ENCODE measurements at places on chromosomes 6 and 20.

GRCh38 chr6:125818225-125818657 lies 27.5 kb downstream of the NCOA7 start:
- DNase-seq, result no peak

DNA sequence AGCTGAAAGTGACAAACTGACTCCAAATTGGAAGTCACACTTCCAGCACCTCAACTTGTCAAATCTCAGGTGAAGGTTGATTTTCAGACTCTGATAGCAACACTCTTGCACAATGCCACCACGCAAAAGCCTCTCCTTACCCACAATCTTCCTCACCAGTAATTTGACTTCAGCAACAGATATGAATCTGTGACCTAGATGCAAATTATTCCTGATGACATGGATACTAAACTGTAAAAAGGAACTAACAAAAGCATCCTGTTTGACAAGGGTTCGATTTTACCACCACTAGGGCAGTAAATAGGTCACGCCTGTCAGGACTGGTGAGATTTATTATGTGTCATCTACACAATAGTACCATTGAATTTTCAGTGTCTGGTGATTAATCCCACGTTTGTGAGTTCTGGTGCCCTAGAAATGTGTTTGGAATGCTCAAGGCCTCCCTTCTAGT lies 134.4 kb upstream of the COL21A1 start:
- no peak for DNase-seq

- DNase-seq, result peak; percentile 52
Measured at GRCh38 chr20:36092398-36093024, 62.0 kb upstream of the EPB41L1 start.

DNA sequence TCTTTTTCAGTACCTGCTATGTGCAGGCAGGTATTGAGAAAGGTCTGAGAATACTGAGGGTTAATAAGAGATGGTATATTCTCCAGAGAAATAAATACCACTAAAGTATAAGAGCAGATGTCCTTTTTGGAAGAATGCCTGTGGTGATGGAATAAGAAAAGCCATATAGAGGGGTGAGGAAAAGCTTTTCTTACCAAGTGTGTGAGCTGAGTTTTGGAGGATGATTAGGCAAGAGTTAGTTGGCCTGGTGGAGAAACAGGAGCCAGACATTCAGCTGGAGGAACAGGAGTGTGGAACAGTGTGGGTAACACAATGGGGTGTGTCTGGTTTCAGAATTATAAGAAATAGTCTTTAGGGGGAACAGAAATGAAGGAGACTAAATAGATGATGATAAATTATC lies 19.9 kb downstream of the ZNF451 start:
- no peak for DNase-seq

GRCh38 chr6:85047818-85048217 lies 283.4 kb upstream of the TBX18 start:
- DNase-seq, result no peak

- DNase-seq, result peak; percentile 37
Measured at GRCh38 chr6:14883921-14884320, 361.9 kb upstream of the JARID2 start.

GRCh38 chr6:87674290-87674689 lies 27.7 kb downstream of the AKIRIN2 start:
- no peak for DNase-seq

GRCh38 chr20:54067606-54068174 lies 2.7 kb downstream of the BCAS1 start:
- DNase-seq, result no peak

DNA sequence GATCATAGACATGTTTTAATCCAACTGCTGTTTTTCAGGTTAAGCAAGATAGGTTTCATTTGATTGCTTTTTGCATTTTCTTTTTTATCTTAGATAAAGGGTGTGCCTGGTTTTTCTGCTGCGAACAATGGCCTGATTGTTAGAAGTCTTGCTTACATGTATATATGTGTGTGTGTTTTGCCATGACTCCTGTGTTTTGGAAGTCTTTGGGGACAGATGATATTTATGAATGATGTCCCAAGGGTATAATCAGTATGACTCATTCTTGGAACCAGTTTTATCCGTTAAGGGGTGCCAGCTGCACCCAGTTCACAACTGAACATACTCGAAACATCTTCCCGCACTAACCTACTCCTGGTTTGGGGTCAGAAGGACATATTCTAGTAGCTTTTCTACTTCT lies 230.1 kb upstream of the SUPT3H start:
- DNase-seq, result no peak

- DNase-seq, result no peak
Measured at GRCh38 chr6:98179606-98180005, 654.8 kb upstream of the POU3F2 start.

- no peak for DNase-seq
Measured at GRCh38 chr20:31392836-31393235, 2.4 kb upstream of the DEFB119 start.

GRCh38 chr6:57313711-57314471 lies 3.5 kb upstream of the PRIM2 start:
- DNase-seq, result peak; percentile 67

GRCh38 chr6:100112855-100113508 lies 119.0 kb upstream of the MCHR2 start:
- DNase-seq, result no peak

DNA sequence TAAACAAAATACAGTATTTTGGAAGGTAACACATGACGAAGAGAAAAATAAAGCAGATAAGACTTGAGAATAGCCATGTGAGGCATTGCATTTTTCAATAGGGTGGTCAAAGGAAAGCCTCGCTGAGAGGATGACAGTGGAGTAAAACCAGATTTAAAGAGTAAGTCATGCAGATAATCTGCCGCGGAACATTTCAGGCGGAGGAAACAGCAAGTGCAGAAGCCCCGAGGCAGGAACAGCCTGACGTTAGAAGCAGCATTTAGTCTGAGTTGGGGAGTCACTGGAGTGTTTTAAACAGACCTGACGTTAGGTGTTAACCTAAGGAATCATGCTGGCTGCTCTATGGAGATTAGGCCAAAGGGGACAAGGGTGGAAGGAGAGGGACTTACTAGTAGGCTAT lies 65.0 kb upstream of the VSTM2L start:
- DNase-seq, result no peak

GRCh38 chr6:9131616-9132015 lies 696.3 kb upstream of the SLC35B3 start:
- DNase-seq, result no peak

GRCh38 chr6:2962004-2962403 lies 9.4 kb downstream of the SERPINB6 start:
- no peak for DNase-seq

DNA sequence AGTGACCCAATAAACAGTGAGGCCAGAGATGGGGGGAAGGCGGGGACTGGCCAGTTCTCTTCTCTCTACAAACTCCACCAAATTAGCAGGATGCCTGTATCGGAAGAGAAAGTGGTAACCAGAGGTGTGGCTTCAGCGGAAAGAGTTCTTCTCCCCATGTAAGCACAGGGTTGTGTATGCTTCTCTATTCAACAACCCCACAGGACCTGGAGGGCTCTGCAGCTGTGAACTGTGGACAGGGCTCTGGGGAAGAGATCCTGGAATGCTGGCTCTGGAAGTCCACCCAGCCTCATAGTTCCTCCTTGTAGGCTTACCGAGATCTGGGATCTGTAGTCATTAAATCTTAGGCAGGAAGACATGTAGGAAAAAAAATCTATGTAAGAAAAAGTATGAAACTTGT lies 186.2 kb downstream of the FOXC1 start:
- no peak for DNase-seq

- no peak for DNase-seq
Measured at GRCh38 chr6:33698494-33698893, 13.0 kb downstream of the UQCC2 start.

- DNase-seq, result no peak
Measured at GRCh38 chr6:7282097-7282906, 30.7 kb downstream of the SSR1 start.

DNA sequence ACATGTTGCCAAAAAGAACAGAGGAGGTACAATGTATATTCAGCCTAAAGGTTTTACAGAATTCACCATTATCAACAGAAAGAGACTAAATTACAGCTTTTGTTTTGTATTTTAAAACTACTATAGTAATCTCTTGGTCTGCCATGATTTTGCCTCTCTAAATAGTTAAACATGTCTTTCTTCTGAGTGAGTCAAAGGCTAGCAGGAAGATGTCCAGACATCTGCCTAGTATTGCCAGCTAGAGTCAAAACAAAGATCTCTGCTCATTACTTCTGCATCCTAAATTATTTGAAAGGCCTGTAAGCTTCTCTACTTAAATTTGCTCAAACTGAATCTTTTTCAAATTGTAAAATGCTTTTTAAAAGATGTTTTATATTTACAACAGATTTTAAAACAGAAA lies 8.8 kb downstream of the ASF1A start:
- DNase-seq, result no peak

GRCh38 chr6:27149150-27149549 lies 98.4 kb upstream of the PRSS16 start:
- DNase-seq, result no peak

DNA sequence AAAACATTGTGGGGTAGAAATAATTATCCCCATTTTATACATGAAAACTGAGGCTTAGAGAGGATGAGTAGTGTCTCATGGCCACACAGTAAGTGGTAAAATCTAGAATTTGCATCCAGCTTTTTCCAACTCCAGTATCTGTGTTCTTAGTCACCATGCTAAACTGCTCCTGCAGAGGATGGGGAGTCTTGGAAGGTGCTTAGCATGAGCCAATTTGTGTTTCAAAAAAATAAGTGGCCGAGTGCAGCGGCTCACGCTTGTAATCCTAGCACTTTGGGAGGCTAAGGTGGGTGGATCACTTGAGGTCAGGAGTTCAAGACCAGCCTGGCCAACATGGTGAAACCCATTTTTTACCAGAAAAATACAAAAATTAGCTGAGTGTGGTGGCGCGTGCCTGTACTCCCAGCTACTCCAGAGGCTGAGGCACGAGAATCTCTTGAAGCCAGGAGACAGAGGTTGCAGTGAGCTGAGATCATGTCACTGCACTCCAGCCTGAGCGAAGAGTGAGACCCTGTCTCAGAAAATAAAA lies 2.4 kb downstream of the C6orf89 start:
- no peak for DNase-seq

GRCh38 chr6:158868890-158869825 lies 50.0 kb upstream of the EZR start:
- DNase-seq, result peak; percentile 92

GRCh38 chr20:59835448-59836395 lies 97.7 kb downstream of the SYCP2 start:
- peak; percentile 85 for DNase-seq

DNA sequence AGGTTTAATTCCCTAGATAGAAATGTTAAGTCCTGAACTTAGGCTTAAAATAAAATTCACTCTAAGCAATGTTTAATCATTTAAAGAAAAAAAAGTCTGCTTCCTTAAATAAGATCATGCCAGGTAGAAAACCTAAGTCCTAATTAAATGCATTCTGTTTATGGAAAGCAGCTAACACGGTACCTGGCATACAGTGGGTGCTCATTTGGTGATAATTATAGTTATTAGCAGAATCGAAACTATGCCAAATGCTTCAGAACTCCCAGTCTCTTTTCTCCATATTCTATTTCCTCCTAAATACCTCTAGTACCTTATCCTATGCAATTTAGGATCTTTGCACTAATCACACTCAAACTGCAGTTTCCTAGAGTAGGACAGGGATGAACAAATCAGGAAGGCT lies 331.8 kb downstream of the EPHA7 start:
- no peak for DNase-seq

DNA sequence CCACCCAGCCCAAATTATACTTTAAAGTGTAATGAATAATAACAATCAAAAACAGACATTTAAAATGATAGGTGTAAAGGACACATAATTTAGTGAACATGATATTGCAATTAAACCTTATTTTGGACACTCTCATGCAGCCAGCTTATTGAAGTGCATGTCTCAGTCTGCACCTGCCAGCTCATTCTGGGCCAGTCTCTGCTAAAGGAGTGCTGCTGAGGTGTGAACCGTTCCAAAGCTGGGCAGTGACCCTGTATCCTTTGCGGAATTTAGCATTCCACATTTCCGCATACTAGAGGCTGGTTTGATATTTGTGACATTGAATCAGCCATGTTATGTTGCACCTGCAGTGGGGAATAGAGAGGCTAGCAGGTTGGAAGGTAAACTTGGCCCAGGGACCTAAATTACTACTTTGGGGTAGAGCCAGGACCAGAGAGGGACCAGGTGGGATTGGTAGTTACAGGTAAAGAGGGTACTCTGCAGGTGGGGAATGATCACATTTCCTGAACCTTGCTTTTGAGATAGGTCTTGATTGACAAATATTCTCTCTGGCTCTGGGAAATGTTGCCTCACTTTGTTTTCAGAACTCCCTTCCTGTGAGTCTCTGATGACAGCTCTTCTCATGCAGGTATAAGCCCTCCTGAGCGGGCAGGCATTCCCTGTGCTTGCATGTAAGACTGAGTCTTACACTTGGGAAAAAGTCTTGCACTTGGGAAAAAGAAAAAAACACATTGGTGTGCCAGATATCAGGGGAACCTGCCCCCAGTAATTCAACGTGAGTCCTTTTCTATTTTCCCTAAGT lies 26.2 kb downstream of the TULP4 start:
- no peak for DNase-seq

GRCh38 chr6:93081901-93082300 lies 337.5 kb downstream of the EPHA7 start:
- DNase-seq, result no peak

DNA sequence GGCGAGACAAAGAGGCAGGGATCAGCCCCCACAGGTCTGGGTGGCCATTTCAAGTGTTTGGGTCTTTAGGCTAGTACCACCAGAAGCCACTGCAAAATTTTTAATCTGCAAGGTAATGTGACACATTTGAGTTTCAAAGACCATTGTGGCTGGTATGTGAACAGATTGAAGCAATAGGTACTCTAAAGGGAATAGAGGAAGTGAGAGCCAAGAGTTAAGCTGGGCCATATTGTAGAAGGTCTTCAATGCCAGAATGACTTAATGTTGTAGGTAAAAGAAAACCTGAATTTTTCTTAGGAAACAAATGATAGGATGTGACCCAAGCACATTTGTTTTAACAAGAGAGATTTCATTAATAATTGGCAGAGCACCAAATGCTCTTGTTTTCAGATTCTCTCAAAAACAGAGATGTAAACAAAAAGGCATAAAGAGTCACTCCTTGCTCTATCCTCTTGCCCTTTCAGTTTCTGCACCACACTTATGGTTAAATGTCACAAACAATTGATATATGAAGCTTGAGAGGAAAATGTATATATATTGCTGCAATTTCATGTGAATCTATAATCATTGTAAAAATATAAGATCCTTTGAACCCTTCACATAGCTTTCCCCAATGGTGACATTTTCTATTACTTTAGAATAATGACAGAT lies 307.1 kb upstream of the PLN start:
- DNase-seq, result no peak

- peak; percentile 88 for DNase-seq
Measured at GRCh38 chr6:168226061-168226752, 93.4 kb downstream of the DACT2 start.

DNA sequence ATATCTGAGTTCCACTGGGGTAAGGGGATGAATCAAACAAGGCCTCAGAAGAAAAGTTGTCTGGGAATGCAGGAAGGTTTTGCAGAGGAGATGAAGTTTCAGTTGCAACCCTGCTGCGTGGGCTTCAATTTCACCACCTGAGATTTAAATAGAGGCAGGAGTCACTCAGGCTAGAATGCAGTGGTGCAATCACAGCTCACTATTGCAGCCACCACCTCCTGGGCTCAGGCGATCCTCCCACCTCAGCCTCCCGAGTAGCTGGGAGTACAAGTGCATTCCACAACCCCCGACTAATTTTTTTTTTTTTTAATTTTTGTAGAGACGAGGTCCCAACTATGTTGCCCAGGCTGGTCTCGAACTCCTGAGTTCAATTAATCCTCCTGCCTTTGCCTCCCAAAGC lies 1.5 kb upstream of the ZNF165 start:
- DNase-seq, result no peak

Data from right hindlimb (tissue), 1 donor.